PC-3 (cell line): ENCODE measurements at places on chromosomes 1 and 21. TPM values are rescaled to one million over a fixed set of nuclear protein-coding genes. Genes with fewer than 3 reads are reported as not detected.

GJB3 gene
- 89.9 and 97.9 TPM in 2 replicates for total RNA-seq

FCRL1 gene
- not detected in 2 replicates for total RNA-seq

ILDR2 gene
- under 0.01 TPM in 1 of 2 replicates, not detected in the other for total RNA-seq

ZSCAN20 gene
- 0.84 and 1.6 TPM in 2 replicates for total RNA-seq

RNF186 gene
- total RNA-seq, result 0.69 TPM in 1 of 2 replicates, not detected in the other

FAM72B gene
- total RNA-seq, result 11.1 and 11.6 TPM in 2 replicates

C1orf226 gene
- total RNA-seq, result 2.6 and 4.3 TPM in 2 replicates

PLCH2 gene
- total RNA-seq, result 5.9 and 7.2 TPM in 2 replicates

GBP1 gene
- 1.0 and 1.2 TPM in 2 replicates for total RNA-seq

GRIK3 gene
- not detected in 2 replicates for total RNA-seq

HSD11B1 gene
- total RNA-seq, result not detected in 2 replicates

ADGRL4 gene
- not detected in 2 replicates for total RNA-seq

IRF2BP2 gene
- 78.8 and 102 TPM in 2 replicates for total RNA-seq

FMO4 gene
- 0.23 and 0.98 TPM in 2 replicates for total RNA-seq

EEIG2 gene
- total RNA-seq, result 5.2 and 6.2 TPM in 2 replicates

NBPF10 gene
- 1.4 and 1.5 TPM in 2 replicates for total RNA-seq

KIF21B gene
- total RNA-seq, result 0.46 and 0.66 TPM in 2 replicates

KRTAP19-2 gene
- total RNA-seq, result not detected in 2 replicates

BRDT gene
- total RNA-seq, result not detected in 2 replicates

CNTN2 gene
- 0.07 and 0.12 TPM in 2 replicates for total RNA-seq

KCNJ9 gene
- not detected in 2 replicates for total RNA-seq

FCGR3B gene
- not detected in 2 replicates for total RNA-seq

SYT2 gene
- total RNA-seq, result not detected in 2 replicates

ZNF362 gene
- 10.8 and 17.0 TPM in 2 replicates for total RNA-seq

RGS13 gene
- total RNA-seq, result 0.22 TPM in 1 of 2 replicates, not detected in the other

MEGF6 gene
- total RNA-seq, result 32.5 and 40.1 TPM in 2 replicates

FLG2 gene
- total RNA-seq, result not detected in 2 replicates

S100A8 gene
- 0.29 TPM in 1 of 2 replicates, not detected in the other for total RNA-seq

SPRR2A gene
- not detected in 2 replicates for total RNA-seq

CDC73 gene
- total RNA-seq, result 10.0 and 13.4 TPM in 2 replicates

S100A7 gene
- total RNA-seq, result not detected in 2 replicates

SEC16B gene
- total RNA-seq, result 0.07 and 0.40 TPM in 2 replicates

CSMD2 gene
- total RNA-seq, result not detected in 2 replicates

FCAMR gene
- total RNA-seq, result not detected in 2 replicates

LCE6A gene
- not detected in 2 replicates for total RNA-seq

VPS45 gene
- 39.5 and 47.8 TPM in 2 replicates for total RNA-seq

IL6R gene
- 16.1 and 43.3 TPM in 2 replicates for total RNA-seq

CRABP2 gene
- 120 and 150 TPM in 2 replicates for total RNA-seq

RNU1-2 gene
- total RNA-seq, result under 0.01 TPM in 2 replicates

CYP4A22 gene
- total RNA-seq, result not detected in 2 replicates

ST6GALNAC3 gene
- total RNA-seq, result not detected in 2 replicates

MSH4 gene
- 0.17 TPM in 1 of 2 replicates, not detected in the other for total RNA-seq

MX2 gene
- 0.15 and 0.46 TPM in 2 replicates for total RNA-seq

CFHR5 gene
- not detected in 2 replicates for total RNA-seq

NCF2 gene
- total RNA-seq, result 26.1 and 31.3 TPM in 2 replicates

RAP1A gene
- 19.0 TPM in 2 replicates for total RNA-seq

CFAP45 gene
- total RNA-seq, result 1.6 and 4.8 TPM in 2 replicates

PLXNA2 gene
- total RNA-seq, result 15.8 and 16.2 TPM in 2 replicates

ANGPTL3 gene
- total RNA-seq, result not detected in 2 replicates
